ENCODE measurements at places on chromosomes 4 and X.

DNA sequence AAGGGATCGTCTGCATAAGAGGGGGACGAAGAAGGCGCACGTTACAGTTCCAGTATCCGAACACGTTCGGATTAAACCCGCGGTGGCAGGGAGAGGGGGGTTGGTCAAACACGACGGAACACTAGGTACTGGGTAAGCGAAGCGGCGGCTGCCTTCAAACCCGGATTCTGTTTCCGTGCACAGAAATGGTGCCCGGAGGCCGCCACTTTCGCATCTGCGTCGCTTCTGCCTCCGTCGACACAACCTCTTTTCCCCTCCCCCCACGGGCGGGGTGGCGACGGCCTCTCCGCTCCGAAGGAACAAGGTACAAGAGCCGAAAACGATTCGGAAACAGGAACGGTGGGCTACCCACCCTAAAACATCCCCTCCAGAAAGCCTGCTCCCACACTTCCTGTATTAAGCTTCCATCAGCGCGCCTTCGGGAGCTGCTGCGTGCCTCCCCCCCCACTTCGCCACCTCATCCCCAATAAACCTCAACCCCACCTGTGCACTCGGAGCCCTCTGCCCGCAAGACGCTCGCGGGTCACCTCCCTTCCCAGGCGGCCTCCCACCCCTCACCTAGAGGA, 667 bp downstream of the G3BP2 start:
- DNase-seq = no peak

DNA sequence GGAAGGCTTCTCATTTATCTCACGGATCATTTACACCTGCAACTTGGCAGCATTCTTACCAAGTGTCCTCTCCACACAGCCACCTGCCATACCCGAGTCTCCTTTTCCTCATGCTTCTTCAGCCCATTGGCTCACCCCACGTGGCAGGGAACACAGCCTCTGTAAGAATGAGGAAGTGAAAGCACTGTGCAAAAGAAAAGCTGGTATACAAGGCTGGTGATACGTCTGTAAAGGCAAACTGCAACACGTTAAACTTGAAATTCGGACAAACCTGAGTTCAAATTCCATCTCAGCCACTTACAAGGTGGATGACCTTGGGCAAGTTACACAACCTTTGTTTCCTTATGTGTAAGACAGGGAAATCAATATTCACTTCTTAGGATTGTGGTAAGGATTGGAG, 164.0 kb upstream of the RASGEF1B start:
- no peak for DNase-seq

GRCh38 chr4:57132743-57133137, 22.6 kb upstream of the IGFBP7 start:
- DNase-seq = no peak

DNA sequence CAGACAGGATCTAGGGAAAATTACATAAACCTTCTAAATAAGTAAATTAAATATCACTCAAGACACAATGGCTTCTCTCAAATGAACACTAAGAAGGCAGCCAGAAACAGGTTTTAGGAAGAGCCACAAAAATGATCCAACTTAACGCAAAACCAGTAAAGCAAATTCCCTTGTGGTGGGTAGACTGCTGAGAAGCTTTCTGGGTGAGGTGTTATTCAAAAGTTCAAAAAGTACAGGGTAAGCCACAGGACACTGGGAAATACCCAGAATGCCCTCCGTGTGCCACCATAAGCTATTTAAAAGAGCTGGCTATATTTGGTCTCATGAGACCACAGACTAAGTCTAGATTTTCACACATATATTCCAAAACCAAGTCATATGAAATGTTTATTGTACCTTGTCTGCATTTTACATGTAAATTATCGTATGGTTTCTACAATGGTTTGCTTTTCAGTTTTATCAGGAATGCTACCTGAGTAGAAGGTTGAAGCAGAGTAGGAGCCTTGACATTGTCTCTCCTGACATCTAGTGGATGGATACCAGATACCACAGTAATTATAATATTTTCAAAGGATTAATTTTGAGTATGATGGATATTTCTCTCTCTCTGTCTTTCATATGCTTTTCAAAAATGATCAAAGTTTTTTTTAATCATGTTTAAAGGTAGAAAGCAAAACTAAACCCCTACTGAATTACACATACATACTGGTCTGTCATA, 109.3 kb upstream of the KLHL13 start:
- DNase-seq = no peak
